AG20443 (cell line): ENCODE measurements at places on chromosomes 1 and 21.

DNA sequence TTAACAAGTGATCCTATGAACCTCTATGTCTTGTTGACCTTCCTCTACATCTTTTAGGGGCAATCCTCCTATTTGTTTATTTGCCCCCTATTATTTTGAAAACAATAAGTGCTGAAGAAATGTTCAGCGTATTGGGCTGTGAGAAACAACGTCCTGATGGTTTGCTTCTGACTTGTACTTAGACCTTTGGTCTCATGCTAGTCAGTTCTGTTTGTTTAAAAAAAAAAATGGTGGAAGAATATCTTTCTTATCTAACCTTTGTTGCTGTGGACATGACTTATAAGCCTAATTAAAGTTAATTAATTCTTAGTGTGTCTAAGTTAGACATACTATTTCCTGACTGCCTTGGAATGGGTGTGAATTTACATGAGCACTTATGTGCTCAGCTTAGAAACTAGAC, 20.7 kb downstream of the ATP1A1 start:
- no peak for DNase-seq

DNA sequence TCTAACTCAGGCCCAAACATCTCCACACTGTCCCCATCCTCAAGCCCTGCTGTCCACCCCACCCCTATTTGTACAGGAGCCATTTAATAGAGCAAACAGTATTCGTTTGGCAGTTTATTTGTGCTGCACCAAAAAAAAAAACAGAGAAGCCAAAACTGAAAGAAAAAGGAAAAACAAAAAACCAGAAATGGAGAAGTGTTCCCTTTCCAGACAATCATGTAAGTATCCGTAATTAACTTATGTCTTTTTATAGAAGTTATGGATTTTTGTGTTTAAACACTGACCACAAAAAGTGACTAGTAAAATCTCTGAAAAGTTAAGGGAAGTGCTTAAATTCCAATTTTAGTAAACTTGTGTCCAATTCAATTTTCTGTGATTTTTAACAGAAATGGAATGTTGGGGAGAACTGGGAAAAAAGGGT, 40.4 kb upstream of the ZBTB18 start:
- no peak for DNase-seq

GRCh38 chr1:19138958-19139581, 71.0 kb downstream of the UBR4 start:
- DNase-seq = no peak

- DNase-seq = peak; percentile 41
These were observed 188.7 kb downstream of the COL11A1 start for GRCh38 chr1:102919659-102920058.

- no peak for DNase-seq
These were observed 13.4 kb downstream of the ZBTB40 start for GRCh38 chr1:22465015-22465565.

GRCh38 chr21:46118316-46119143, 20.6 kb downstream of the COL6A2 start:
- DNase-seq = peak; percentile 7

DNA sequence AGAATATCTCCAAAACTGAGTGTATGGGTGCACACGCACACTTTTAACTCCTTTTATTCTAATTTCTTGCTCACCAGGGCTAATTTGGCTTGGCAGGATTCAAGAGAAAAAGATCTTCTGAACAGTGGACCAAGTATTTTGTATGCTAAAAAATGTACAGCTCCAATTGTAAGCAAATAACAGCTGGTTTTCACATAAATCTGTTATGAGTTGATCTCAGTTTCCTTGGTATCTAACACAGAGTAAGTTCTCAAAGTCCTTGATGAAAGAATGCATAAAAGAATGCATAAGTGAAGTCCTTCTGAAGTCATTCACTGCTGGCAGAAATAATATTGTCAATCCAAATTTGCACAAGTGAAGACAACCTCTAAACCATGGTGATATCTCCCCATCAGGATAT, 213.0 kb downstream of the OMA1 start:
- DNase-seq = no peak

DNA sequence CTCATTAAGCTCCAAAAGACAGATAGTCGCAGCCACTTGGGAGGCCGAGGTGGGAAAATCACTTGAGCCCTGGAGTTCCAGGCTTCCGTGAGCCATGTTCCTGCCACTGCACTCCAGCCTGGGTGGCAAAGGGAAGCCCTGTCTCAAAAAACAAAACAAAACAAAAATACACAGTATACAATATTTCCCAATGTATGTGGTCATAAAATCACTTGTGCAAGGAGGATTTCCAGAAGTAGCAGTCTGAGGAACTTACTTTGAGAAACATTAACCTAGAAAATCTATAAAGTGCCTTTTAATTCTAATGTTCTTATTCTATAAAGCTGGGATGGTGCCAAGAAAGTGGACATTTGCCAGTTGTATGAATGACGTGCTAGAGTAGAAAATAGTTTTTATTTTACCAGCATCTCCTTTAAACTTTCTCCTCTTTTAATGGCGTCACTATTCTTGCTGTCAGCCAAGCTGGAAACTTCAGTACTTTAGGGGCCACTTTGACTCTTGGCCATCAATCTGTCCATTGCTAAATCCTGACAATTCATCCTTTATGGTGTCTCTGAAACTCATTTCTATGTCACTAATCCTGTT, 22.5 kb downstream of the FAM177B start:
- DNase-seq = no peak

- no peak for DNase-seq
These were observed 66.6 kb downstream of the DIRAS3 start for GRCh38 chr1:67983867-67984266.

DNA sequence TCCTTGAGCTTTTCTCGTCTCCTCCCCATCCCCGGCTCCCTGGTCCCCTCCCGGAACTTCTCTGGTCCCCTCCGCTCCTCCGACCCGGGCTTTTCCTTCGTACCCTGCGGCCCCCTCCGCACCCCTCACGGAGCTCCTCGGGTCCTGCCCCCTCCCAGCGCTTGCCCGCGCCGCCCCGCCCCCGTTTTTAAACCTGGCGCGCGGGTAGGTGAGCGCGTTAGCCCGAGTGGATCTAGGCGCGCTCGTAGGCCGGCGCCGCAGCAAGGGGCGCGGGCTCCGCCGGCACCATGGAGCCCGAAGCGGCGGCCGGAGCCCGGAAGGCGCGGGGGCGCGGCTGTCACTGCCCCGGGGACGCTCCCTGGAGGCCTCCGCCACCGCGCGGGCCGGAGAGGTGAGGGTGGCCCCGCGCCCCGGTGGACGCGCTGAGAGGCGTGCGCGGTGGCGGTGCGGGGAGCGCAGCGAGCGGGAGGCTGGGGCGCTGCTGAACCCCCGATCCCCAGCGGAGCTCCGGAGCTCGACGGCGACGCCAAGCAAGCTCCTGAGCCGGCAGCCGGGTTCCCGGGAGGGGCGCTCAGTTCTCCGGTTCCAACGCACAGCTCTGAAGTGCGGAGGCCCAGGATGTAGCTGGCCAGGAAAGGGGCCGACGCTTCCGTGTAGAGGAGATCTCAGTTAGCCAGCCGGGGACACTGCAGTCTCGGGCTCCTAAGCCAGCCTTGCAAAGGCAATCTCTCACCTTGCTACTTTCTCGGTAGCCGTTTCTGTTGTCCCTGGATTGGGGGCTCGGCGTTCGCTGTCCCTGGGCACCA, at the start of gene RIPPLY3:
TSS of gene RIPPLY3 (plus strand) at position 217 of the 806 bp plus-strand sequence. CDS start at position 288, 71 bp downstream.
- peak; percentile 31 for DNase-seq

GRCh38 chr1:205052690-205053089, 9.7 kb downstream of the CNTN2 start:
- no peak for DNase-seq

DNA sequence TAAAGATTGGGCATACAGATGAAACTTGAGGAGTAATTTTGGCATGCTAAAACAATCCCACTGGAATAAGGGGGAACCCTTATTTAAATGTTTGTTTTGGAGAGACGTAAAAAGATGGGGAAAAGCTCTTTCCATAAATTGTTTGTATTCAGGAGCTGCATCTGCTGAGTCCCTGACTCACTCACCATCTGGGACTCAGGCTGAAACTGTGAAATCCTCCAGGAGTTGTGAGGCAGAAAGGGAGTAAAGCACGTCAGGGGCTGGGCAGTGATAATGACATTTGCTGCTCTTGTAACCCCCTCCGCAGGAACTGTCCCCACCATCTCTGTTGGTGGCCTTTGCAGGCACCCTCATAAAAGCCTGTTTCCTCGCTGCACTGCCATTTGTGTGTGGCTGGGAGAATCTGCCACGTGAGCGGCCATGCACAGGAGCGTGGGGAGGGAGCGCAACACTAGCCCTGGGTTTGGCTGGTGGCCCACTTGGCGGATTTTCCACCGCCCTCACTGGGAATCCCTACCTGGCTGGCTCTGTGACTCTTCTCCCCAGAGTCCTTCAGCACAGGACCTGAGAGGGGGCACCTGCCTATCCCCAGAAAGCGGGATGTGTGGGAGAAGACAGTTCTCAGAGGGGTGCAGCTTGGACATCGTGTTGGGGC, 45.3 kb downstream of the ZSCAN20 start:
- peak; percentile 48 for DNase-seq

- DNase-seq = no peak
These were observed 16.9 kb downstream of the IKBKE start for GRCh38 chr1:206486995-206487788.

GRCh38 chr1:235632506-235633401, 16.8 kb downstream of the GNG4 start:
- DNase-seq = peak; percentile 75

DNA sequence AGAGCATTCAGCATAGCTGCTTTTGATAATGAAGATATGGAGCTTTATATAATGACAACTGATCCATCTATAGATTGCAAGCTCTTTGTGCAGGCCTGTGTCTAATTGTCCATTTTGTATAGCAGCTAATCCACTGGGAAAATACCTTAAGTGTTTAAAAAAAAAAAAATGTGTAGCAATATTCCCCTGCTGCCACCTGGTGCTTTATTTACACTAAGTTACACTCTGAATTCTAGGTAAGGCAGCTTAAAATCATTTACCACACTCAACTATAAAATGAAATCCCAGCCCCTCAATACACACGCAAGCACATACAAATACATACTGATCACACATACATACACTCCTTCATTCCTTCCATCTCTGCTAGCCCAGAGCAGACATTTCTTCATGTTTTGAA, 49.1 kb upstream of the BCL9 start:
- no peak for DNase-seq

DNA sequence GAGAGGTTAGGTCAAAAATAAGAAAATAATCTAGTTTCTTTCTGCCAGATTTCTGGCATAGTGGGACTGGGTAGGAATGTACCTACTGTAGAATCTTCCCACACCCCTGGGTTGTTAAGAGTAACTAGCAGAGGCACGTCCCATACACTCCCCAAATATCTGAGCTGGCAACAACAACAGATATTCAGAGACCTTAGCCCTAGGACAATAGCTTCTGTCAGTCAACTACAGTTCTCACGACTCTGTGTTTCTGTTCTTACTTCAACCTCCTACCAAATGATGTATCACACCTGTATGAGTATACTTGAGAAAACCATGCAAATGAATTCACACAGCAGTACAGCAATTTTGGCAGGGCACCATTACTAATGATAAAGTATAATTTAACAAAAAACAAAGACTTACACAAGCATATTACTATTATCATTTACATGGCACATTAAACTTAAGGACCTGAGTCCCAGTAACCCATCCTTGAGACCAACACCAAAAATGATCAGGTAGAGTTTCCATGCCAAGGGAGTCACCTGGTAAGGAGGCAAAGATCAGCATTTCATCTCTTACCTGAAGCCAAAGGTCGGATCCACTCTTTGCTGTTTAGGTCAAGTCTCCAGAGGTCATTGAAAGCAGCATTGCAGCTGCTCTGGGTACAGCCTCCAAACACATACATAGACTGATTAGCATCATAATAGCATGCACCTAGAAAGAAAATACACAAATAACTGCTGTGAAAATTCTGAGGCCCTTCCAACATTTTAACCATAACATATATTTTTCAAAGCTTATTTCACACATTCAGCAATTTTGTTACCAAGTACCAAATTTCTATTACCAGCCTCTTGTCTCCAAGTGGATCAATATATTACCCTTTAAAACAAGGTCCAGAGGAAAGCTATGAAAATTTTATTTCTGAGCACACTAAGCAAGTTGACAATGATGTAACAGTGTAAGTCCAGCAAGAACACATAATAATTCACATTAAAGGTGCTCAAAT, 57.5 kb upstream of the CPLANE2 start:
- DNase-seq = no peak

GRCh38 chr1:183470147-183470960, 1.9 kb upstream of the SMG7 start:
- peak; percentile 82 for DNase-seq

DNA sequence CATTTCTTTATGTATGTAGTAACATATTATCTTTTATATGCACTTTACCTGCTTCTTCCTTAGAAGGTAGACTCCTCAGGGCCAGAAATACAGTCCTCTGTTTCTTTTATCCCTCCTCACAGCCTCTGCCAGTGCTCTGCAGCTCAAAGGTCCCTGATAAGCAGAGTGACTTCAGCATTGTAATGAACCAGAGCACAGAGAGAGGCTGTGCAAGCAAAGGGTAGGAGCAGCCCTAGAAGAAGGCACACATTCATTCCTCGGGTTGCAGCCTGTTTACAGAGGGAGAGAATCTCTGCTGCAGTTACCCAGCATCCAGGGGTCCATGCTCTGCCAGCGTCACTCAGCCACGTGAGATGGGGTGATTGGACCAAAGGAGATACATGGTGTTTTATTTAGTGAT, 101.1 kb downstream of the RHOU start:
- no peak for DNase-seq

DNA sequence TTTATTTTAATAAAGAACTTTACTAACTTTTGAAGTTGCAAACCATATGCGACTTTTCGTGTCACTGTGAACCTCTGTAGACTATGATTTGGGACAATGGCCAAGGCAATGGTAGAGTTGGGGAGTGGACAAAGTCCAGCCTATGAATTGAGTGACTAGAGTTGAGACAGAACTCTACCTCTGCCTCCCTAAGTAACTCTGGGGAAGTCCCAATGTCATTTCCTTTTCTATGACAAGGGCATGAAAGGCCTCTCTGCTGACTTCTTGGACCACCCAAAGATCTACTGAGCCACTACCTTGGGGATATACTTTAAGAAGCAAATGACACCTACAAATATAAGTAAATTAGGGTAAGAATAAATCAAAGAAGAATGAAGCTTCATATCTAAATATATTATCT, 19.3 kb downstream of the BEND5 start:
- DNase-seq = no peak

- no peak for DNase-seq
These were observed 10.8 kb upstream of the SMYD2 start for GRCh38 chr1:214270097-214270650.

DNA sequence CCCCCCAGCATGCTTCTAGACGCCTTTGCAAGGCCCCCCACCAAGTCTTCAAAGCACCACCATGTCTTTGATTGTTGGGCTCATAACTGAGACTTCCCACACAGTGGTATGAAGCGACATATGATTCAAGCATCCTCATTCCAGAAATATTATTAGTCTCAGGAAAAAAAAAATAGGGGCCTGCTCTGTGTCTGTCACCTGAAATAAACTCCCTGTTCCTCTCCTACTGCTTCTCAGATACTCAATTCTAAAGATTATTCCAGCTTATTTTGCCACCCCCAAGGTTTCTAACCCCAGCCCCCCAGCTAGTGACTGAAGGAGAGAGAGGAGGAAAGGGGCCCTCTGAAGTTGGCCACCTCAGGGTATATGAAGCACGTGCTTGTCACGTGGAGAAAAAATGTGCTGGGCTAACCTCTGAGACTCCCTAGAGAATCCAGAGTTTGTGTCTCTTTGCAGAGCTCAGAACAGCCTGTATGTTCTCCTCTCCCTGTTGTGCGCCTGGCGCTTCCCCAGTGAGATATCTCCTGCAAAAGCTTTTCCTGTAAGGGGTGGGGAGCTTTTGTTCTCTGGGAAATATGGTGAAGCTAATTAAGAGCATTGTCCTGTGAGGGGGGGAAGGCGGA, 35.9 kb upstream of the RASAL2 start:
- DNase-seq = peak; percentile 58

- peak; percentile 10 for DNase-seq
These were observed 34.1 kb upstream of the NEK7 start for GRCh38 chr1:198122693-198123092.
